Stimulated activated CD8-positive, alpha-beta memory T cell treated with anti-CD3 and anti-CD28 coated beads, Interleukin-2, amount 100 ng/mL, for 1 hour (primary cell): ENCODE measurements at places on chromosomes 1 and 21.

DNA sequence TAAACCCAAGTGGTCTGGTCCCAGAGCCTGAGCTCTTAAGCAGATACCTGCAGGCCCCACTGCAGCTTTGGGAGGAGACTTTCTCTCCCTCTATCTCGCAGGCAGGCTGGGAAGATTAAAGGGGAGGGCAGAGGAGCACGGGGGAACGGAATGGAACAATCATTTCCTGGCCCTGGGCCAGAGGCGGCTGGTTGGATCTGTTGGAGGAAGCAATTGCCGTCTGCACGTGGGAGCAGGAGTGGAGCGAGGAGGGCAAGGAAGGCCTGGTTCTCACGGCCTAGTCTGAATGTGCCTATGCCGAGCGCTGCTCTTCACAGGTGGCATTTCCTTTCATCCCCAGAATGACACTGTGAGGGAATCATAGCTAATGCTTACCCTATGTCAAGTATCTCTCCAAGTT lies 23.7 kb downstream of the NKAIN1 start:
- DNase-seq: no peak

GRCh38 chr1:19456968-19457441 lies 28.3 kb downstream of the CAPZB start:
- no peak for DNase-seq

GRCh38 chr1:68826836-68827235 lies 330.0 kb upstream of the DEPDC1 start:
- no peak for DNase-seq

GRCh38 chr1:150558303-150558704 lies 9.1 kb downstream of the ADAMTSL4 start:
- no peak for DNase-seq

- DNase-seq: no peak
These were observed 18.1 kb downstream of the CFAP74 start for GRCh38 chr1:1985375-1986050.

DNA sequence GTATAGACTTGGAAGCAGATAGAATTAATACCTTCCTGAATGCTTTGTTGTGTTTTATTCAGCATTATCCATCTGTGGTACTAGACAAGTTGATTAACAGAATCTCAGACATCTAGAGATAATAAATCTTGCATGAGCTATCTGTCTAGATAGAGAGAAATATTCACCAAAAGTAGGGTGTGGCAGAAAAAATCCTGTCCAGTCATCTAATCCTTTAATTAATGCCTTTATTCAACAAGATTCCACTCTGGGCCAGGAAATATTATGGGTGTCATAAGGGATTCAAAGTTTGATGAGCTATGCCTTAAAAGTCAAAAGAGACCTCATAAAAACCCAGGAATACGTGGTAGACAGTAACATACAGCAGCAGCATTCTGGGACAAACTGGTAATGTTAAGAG lies 601.2 kb downstream of the LMO4 start:
- no peak for DNase-seq

- DNase-seq: no peak
These were observed 101.9 kb downstream of the SLC45A1 start for GRCh38 chr1:8419861-8420260.

DNA sequence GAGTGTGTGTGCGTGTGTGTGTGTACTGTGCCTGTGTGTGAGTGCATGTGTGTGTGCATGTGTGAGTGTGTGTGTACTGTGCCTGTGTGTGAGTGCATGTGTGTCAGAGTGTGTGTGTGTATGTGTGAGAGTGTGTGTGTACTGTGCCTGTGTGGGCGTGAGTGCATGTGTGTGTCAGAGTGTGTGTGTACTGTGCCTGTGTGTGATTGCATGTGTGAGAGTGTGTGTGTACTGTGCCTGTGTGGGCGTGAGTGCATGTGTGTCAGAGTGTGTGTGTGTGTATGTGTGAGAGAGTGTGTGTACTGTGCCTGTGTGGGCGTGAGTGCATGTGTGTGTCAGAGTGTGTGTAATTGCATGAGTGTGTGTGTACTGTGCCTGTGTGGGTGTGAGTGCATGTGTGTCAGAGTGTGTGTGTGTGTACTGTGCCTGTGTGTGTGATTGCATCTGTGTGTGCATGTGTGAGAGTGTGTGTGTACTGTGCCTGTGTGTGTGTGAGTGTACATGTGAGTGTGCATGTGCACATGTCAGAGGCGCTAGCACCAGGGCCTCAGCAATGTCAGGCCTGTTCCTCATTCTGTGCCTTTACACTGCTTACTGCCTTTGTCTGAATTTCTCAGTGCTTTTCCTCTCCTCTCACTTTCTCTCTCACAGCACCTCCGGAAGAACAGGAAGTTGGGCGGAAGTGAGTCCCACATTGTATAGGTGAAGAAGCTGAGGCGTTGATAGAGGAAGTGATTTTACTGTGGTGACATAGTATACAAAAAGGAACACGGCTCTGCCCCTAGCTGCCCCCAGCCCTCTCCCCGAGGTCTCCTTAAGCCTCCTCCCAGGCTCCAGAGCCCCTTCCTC lies 4.9 kb downstream of the SLC5A9 start:
- no peak for DNase-seq

DNA sequence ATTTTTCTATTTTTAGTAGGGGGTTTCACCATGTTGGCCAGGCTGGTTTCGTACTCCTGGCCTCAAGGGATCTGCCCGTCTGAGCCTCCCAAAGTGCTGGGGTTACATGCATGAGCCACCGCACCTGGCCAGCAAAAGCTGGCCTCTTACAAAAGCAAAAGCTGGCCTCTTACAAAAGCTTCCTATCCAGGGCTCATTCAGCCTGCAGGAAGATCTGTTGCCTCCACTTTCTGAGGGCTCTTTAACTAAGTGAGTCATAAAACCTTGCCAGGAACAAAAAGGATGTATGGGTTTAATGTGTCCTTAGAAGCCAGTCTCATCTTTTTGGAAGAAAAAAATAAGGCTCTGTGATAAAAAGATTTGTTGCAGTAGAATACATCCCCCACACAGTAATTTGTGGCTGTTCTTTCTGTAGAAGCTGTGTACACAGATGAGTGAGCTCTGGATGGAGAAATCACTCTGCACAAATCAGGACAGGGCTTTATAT lies 15.0 kb downstream of the HTR1D start:
- DNase-seq: no peak

GRCh38 chr1:119632103-119632490 lies 16.0 kb downstream of the ZNF697 start:
- DNase-seq: no peak

- DNase-seq: no peak
These were observed 305.1 kb downstream of the MATN1 start for GRCh38 chr1:30418061-30418938.

GRCh38 chr1:59752556-59753414 lies 62.0 kb upstream of the HOOK1 start:
- no peak for DNase-seq

DNA sequence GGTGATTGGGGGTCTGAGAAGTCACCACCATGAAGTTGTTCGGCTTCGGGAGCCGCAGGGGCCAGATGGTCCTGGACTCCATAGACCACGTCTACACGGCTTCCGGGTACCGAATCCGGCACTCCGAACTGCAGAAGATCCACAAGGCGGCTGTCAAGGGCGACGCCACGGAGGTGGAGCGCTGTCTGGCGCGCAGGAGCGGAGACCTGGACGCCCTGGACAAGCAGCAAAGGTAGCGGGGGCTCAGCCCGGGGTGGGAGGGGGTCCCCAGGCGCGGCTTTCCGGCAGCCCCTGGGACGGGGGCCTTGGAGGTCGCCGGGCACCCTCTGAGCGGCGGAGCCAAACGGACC lies 146.5 kb downstream of the LIPI start:
- DNase-seq: no peak

DNA sequence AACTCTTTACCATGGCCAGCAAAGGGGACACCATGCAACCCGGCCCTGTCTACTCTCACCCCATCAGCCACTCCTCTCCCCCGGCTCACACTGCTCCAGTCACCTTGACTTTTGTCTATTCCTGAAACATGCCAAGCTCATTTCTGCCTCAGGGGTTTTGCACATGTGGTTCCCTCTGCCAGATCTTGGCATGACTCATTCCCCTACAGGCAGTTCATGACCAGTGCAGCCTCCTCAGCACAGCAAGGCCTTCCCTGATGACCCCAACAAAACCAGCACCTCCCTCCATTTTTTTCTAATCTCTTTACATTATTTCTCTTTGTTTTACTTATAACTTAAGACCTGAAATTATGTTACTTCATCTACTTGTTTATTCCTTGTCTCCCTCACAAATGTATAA lies 58.6 kb upstream of the GJB5 start:
- no peak for DNase-seq

DNA sequence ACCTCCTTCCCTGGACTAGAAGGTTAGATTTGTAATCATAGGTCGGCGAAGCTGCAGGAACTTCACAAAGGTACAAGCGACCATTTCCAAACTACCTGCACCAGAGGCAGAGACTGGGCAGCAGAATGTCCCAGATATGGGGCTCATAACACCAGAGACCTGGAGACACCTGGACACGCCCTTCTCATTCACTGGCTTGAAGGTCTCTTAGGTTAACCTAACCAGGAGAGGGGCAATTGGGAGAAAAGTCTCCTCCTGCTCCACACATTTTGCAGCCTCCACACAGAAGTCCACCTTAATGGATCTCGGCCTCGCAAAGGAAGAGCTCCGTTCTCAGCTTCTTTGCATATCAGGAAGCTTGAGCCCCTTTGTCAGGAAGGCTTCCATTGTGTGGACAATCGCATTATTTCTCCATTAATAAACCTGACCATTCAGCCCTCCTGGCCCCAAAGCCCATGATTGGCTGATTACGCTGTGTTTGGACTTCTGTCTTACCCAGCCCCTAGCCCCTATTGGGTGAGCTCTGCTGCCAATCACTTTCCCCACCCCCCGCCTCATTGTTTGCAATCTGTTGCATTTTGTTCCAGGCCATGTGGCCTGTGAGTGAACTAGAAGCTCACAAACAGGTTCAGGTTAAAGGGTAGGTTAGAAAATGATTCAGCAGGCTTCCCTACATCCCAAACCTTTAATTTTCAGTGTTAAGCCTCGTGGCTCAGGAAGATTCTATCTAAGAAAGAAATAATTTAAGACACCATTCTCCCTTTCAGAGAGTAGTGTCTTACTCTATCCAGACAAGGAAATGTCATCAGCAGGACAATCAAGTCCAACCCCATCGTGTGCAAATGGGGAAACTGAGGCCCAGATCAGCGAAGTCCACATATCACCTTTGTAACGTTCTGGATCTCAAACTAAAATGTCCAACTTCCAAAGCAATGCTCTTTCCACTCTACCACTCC lies 2.8 kb downstream of the MYCL start:
- no peak for DNase-seq

DNA sequence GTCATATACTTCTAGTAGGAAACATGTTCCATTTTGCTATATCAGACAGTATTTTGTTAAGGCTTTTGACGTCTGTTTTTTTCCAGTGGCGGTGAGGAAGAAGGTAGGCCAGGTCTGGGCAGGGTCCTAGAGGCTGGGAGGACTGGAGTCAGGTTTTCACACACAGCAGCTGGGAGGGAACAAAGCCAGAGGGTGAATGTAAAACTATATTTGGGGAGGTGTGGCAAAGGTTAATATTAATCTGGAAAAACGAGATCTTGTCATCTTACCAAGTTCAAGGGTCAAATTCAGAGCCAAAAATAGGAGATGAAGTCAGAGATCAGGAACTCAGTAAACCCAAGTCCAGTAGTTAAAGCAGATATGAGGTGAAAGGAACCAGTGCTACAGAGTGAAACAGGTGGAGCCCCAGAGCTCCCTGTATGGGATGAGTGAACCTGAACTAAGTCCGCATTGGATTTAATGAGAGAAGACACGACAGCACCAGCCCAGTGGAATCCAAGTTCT lies 10.7 kb upstream of the OTUD7B start:
- no peak for DNase-seq

DNA sequence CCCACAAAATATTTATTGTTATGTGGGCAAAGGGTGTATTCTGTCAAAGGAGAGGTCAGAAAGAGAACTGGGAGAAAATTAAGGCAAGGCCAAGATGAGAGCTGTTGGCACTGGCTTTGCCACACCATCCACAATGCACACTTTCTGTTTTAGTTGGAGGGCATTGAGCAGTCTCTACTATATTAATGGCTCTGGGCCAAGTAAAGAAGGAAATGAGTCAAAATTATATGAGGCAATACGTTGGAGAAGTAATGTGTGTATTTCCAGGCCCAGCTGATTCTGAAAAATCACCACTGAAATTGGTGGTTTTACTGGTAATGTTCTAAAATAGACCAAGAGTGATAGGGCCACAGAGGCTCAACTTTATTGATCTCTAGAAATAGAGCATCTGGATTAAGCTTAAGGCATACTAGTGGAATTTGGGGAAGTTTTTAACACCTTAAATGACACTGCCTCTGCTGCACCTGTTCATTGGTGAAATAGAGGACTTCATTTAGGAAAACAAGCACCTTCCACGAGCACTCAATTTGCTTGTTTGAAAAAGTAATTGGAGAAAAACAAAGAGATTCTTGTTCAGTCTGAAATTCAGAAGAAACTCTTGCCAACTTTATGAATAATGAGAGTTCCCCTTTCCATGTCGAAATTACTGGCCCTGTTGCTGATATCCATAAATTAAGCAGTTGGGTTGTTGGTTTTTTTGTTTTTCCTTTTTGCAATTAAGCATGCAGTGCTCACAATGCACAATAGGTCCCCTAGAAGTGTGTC lies 424.9 kb downstream of the ADGRL2 start:
- DNase-seq: no peak

GRCh38 chr1:111202366-111202706 lies 1.9 kb upstream of the DENND2D start:
- no peak for DNase-seq

- DNase-seq: no peak
These were observed 9.5 kb upstream of the SLC2A5 start for GRCh38 chr1:9078752-9079500.

GRCh38 chr1:157484573-157484972 lies 67.7 kb downstream of the FCRL5 start:
- DNase-seq: no peak

DNA sequence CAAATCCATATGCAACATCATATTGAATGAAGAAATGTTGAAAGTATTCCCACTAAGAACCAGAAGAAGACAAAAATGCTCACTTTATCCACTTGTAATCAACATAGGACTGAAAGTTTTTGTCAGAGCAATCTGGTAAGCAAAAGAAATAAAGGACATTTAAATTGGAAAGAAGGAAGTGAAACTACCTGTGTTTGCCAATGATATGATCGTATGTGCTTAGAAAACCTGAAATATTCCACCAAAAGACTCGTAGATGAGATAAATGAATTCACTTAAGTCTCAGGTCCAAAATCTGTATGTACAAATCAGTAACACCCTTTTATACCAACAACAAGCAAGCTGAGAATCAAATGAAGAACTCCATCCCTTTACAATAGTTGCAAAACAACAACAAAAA lies 8.5 kb downstream of the PRAMEF1 start:
- DNase-seq: no peak

- DNase-seq: no peak
These were observed 1.9 kb upstream of the HLCS start for GRCh38 chr21:36968414-36968813.

DNA sequence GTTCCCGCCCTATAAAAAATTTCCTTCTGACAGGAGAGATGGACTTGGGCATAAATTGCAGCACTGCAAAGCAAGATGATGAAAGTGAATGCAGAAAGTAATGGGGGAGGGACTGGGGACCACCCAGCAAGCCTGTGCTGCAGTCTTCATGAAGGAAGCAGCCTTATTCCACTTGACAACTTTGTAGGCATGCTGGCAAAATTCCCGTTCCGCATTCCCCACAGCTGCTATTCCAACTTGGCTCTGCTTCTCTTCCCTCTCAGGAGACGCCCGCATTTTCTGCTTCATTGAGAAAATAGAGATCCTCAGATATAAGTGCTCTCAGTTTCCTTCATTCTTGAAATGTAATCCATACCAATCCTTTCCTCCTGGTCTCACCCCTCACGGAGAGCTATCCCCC lies 2.4 kb downstream of the HMGB4 start:
- DNase-seq: no peak

GRCh38 chr1:205074084-205074483 lies 10.2 kb downstream of the TMEM81 start:
- DNase-seq: no peak
